IPS DF 19.7 (cell line): ENCODE measurements at places on chromosomes 1 and 21.

DNA sequence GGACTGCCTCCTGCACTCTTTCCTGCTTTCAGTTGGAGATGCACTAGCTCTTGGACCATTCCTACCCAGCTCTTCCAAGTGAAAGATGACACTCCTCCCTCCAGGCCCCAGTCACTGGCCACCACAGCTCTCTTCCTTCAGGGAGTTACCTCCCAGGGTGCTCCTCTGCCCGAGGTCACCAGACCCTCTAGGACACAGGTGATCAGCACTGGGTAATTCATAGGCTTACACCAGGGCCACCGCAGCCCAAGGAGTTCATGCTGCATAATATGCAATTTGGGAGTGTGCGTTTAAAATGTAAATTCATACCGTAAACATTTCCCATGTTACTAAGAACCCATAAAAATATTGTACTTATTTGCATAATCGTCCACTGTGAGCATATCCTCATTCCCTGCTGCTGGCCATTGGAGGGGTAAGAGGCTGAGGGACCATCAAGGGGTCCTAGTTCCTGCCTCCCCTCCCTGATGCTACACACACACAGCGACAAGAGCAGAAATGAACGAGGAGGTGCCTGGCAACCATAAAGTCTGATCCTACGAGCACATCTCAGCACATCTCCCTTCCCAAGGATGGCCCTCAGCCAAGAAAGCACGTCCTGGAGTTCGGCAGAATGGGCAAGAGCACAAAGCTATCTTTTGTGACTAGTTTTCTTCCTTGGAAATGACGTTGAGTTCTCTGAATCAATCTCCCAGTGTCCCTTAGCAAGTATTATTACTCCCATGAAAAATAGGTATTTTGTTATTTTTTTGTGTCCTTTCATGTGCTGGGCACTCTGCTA, 222.9 kb upstream of the RAB4A start:
- no peak for DNase-seq

GRCh38 chr1:203349773-203350524, 973 bp downstream of the FMOD start:
- no peak for DNase-seq

DNA sequence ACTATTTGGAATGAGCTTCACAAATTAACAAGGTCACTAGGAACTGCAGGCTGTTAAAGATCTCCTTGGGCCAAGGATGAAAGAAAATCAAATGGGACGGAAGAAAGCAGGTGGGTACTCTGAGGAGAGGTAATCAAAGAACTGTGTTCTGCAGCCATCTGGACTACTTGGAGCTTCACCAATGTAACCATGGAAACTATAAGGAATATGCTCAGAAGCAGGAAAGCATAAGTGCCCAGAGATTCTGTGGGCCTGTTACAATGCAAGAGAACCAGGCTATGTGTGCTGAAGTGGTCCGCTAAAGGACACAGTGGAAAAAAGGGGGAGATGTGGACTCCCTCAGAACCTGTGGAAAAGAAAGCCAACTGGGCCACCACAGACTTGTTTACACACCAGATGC, 238.5 kb downstream of the PTGER3 start:
- DNase-seq = no peak

- no peak for DNase-seq
Observed at GRCh38 chr21:18006691-18007090, 187.5 kb upstream of the C21orf91 start.

GRCh38 chr1:17890815-17891191, 135.7 kb downstream of the ACTL8 start:
- DNase-seq = no peak

GRCh38 chr1:170085091-170085490, 10.6 kb upstream of the KIFAP3 start:
- DNase-seq = no peak

DNA sequence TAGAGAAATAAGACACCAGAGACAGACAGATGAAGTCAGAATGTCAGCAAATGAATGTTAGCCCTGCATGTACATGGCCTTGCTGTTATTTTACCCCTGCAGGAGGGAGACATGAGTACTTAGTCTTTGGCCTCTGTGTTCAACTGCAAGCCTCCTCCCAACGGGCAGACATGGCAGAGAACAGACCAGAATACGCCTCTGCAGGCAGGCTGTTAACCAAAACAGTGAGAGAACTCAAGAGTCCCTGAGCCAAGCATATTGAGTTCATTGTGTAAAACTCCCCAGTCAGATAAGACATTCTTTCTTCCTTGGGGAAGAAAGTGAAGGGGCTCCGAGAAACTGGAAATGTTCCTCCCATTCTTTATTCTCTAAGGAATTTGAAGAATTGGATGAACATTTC, 150.9 kb downstream of the PHTF1 start:
- no peak for DNase-seq

- DNase-seq = no peak
Observed at GRCh38 chr1:190511554-190511953, 33.9 kb upstream of the BRINP3 start.

GRCh38 chr1:235225299-235225698, 64.2 kb upstream of the RBM34 start:
- no peak for DNase-seq

- DNase-seq = no peak
Observed at GRCh38 chr21:33751120-33751519, 108.8 kb downstream of the ITSN1 start.

DNA sequence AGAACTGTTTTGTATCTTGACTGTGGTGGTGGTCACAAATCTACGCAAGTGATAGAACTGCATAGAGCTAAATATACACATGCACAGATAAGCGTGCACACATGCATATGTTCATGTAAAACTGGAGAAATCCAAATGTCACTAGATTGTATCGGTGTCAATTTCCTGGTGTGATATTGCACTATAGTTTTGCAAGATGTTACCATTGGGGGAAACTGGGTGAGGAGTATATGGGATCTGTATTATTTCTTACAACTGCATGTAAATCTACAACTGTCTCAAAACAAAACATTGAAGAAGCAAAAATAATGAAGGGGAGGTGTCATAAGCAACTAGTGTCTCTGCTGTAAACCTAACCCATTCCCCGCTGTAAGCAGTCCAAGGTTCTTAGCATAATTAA, 30.2 kb downstream of the FAM163A start:
- DNase-seq = no peak

DNA sequence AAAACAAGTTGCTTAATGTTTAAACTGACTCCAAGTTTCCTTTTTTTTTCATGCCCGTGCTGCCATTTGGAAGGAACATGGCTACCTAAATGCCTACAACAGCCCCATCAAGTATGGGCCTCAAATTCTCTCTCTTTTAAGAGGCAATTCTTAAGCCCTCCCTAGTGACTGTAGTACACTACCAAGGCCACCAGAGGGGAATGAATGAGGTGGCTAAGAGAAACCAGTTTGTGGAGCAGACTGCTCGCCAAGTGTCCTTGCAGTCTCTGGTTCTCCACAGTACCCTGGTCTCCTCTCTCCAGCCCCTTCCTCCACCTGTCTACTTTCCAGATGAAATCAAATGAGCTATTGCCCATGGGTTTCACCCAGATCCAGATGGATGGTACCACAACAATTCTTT, 1809.6 kb downstream of the BRINP3 start:
- DNase-seq = peak; percentile 25

DNA sequence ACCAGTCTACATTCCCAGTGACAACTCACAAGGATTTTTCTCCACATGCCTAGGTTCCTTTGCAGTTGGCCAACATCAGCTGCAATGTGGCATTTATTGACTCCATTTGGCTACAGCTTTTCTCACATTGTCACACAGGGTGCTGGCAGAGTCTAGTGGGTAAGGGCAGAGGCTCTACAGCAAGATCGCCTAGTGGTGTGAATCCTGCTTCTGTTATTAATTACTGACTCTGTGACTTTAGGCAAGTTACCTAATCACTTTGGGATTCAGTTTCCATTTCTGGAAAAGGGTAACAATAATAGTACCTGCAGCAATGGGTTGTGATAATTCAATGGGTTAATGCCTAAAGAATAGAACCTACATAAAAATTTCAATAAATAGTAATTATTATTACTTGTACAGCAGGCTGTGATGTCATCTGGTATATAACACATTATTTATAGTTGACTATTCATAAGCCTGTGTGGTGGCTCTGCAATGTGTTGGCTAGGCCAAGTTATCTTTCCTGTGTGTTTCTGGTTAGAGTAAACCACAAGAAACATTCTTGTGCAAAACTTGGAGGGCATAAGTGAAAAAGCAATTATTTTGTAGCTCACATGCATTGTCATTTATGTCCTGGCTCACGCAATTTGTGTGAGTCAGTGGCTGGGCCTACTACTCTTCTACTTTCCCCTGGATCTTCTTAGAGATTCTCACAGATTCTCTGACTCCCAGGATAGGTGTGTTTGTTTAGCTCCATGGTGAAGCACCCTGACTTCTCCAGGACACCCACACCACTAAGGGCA, 59.5 kb downstream of the PTGS2 start:
- no peak for DNase-seq
